ENCODE measurements at places on chromosomes 12 and 14. TPM values are rescaled to one million over a fixed set of nuclear protein-coding genes. Genes with fewer than 3 reads are reported as not detected.

DNA sequence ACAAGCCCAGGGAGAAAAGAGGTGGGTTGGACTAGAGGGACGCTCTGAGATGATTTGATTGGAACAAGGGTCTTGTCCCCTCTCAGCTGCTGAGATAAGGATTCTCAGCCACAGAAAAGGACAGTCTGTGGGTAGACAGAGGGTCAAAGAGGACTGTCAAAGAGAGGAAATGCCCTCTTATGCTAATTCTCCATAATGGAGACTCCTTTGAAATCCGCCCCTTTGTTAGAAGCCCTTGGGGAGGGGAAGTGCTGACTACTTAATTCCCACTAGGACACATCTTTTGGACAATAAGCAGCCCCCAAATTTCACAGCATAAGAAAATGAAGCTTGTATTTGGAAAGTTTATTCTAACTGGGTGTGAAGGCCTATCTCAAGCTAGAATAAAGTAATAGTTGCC lies 176.6 kb downstream of the KTN1 start:
- DNase-seq, result no peak

KLRD1 gene
- total RNA-seq, result not detected

DNA sequence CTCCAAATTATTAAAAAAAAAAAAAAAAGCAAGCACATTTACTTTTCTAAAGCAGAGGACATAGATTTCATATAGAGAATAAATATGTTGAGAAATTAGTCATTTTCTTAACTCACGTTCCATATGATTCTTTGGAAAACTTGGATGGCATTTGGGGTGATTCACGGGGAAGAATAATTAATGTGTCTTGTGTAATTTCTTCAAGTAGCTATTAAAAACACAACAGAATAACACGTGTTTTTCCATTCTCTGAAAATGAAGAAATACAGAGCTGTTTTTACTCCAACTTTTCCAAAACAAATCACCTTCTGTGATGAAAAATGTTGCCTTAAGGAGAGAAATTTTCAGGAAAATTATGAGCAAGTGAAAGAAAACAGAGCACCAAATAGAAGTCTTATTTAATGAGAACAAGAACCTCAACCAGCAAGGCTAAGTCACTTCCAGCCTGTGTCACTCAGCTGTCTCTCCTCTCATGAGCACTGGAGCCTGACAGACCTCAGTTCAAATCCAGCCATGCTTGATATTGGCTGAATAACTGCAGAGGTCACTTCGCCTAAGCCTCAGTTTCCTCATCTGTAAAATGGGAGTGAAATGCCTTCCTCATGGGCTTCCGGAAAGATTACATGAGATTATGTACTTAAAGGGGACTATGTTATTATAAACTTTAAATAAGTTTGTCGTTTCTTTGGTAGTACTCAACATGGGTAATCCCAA lies 42.8 kb upstream of the NUAK1 start:
- no peak for DNase-seq

SYNJ2BP gene
- total RNA-seq, result 21.0 TPM

DNA sequence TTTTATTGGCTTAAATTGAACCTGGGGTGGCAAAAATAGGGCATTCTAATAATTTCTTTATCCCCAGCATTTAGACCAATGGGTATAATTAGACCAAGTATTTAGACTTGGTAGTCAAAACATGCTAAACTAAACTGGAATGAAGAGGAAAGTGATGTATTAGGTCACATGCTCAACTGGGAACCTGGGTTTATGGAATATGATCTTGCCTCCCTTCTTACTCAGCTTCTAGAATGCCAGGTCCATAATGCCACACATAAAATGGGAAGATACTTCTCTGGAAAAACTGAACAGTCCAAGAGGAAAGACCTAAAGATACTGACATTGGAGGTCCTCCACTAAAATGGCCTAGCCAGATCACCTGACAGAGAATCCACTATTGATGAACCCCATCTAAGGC lies 6.2 kb upstream of the BIN2 start:
- no peak for DNase-seq

GRCh38 chr14:93329965-93330608 lies 2.7 kb downstream of the BTBD7 start:
- DNase-seq, result no peak

GRCh38 chr12:68896881-68897540 lies 36.0 kb downstream of the CPM start:
- DNase-seq, result no peak

DNA sequence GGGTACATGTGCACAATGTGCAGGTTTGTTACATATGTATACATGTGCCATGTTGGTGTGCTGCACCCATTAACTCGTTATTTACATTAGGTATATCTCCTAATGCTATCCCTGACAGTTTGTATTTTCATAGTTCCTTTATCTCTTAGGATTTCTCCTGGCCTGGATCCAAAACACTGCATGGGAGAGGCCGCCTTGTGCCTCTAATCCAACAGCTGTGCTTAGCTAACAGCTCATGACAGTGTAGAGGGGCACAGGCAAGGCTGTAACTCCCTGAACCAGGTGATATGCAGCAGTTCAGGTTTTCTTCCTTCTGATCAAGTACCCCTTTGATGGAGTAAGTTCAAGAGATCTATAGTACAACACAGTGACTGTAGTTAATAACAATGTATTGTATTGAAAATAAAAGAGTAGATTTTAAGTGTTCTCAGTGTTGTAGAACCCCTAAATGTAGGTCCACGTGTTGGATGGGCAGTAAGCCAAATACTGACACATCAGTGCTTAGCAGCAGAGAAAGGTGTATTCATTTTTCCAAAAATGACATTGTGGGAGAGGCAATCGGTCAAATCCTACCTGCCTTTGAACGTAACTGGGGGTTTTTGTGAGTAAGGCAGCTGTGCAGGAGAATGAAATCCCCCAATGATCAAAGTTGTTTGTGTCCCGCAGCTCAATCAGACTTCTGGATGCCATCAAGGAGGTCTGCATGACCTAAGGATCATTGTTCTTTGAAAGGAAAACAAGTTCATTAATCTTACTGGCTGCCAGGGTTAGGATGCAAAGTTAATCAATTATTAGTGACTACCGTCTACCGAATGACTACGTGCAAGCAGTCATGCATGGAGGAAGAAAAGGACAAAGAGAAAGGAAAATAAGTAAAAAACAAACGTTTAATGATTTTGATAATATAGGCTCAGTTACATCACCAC lies 89.3 kb upstream of the FGD4 start:
- no peak for DNase-seq

NYNRIN gene
- 0.12 TPM for total RNA-seq

- no peak for DNase-seq
Observed at GRCh38 chr14:70754991-70755390, 54.3 kb downstream of the MAP3K9 start.

DEPDC4 gene
- 3.3 TPM for total RNA-seq

DNA sequence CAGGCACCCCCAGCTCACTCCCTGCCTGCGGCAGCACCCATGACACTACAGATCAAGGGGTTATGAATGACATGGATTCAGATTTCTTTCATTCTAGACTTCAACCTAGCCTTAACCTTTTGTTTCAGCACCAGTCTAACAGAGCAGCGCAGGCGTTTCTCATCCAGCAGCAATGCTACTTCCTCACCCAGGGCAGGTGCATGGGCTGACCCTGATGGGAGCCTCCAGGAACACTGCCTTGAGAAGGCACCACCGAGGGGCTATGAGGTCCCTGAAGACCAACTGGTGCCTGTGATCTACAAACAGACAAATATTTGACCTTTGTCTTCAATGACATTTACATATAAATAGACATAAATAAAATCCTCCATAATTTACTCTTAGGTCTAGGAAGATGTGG lies 10.8 kb downstream of the CDCA4 start:
- DNase-seq, result no peak

- no peak for DNase-seq
Observed at GRCh38 chr12:128667193-128667592, 156.6 kb downstream of the SLC15A4 start.

CACNA2D4 gene
- total RNA-seq, result not detected

MMP17 gene
- 38.8 TPM for total RNA-seq

- no peak for DNase-seq
Observed at GRCh38 chr14:36279306-36280190, 40.9 kb downstream of the MBIP start.

BMAL2 gene
- 10.9 TPM for total RNA-seq

DNA sequence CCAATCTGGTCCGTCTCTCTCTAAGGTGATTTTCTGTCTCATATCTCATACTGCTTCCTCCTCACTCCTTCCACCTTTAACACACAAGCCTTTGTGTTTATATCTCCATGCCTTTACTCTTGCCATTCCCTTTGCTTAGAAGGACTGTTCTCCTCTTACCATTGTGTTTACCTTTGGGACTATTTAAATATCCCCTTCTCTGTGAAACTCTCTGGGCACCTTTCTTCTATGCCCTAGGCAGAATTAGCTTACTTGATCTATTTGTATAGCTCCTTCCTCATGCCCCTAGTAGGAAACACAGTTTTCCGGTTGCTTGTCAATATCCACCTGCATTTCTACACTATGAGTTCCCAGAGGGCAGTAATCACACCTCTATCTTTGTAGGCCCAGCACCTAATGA lies 3.9 kb upstream of the AMHR2 start:
- no peak for DNase-seq

- no peak for DNase-seq
Observed at GRCh38 chr14:105980224-105980623, 453.8 kb downstream of the TMEM121 start.

DNA sequence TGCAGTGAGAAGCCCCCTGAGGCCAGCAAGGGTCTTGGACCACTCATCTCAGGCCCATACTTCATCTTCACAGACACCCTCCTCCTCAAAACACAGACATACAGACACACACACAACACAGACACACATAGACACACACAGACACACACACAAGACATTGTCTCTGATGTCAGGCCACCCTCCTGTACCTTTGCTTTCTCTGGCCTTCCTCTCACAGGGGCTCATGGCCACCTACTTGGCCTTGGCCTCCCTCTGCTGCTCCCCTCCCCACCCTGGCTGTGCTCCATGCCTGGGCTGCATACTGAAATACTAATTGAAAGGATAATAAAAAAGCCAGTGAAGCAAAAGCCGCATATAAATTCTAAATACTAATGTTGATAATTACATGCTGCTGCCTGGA lies 1.6 kb upstream of the SYNDIG1L start:
- DNase-seq, result no peak

RNU6-8 gene
- not detected for total RNA-seq

- DNase-seq, result no peak
Observed at GRCh38 chr12:57782243-57782607, 362 bp upstream of the TSFM start.

EML5 gene
- 0.82 TPM for total RNA-seq

- DNase-seq, result no peak
Observed at GRCh38 chr12:19833775-19834501, 394.6 kb downstream of the AEBP2 start.

DNA sequence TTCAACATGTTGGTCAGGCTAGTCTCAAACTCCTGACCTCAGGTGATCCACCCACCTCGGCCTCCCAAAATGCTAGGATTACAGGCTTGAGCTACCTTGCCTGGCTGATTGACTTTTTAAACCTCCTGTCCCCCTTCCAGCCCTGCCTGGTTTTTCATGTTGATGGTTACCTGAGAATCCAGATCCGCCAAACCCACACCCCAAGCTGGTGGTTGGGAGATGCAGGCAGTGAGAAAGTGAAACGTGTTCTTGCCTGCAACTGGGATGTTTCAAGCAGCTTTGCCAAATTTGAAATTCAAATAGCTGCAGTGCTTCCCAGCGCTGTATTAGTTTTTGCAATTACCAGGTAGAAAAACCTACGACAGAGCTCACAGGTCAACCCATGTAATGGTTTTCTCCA lies 238.3 kb upstream of the PWP1 start:
- no peak for DNase-seq

DNA sequence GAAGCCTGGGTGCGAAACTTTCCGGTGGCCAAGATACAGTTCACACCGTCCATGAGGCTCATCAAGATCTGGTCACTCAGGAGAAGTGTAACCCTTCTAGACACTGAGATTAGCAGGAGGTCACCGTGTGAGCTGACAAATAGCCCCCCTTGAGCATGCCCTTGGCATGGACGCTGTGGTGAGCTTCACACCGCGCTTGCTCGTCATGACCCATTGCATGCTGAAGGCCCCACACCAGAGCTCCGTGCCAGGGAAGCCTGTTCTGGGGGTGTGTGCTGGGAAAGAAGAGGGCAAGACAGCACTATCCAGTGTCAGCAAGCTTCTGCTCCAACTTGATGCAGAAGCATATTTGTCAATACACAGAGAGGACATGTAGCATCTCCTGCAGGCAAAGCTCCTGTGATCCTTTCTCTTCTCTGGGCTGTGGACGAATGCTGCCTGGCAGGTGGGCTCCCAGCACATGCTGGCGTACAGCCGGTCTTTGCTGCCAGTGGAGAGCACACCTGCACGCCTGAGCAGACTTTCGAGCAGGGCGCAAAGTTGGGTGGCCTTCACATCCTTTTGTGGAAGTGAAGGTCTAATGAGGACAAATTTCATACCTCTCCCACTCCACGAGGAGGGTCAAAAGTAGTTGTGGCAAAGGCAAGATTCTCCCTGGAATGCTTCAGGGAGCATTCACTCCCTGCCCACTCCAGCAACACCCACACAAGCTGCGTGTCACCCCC lies 126.9 kb upstream of the FKBP4 start:
- DNase-seq, result no peak

CLEC1B gene
- not detected for total RNA-seq

DNA sequence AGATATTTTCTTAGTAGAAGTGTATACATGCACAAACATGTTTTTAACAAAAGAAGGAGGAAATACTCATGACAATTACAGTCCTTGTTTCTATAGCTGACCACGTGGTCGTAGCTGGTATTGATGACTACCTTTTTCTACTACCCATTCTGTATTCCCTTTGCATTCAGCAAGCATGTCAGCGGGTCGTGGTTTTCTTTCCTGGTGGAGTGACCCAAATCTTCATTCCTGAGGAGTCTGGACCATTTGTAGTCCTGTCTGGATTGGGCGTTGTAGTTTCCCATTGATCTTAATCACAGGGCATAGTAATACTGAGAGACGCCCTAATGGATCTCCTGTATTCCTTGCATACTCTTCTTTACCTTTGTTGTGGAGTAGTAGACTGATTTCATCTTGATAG lies 472.1 kb upstream of the RGS6 start:
- no peak for DNase-seq

SLC38A4 gene
- total RNA-seq, result 0.46 TPM

ZBTB42 gene
- 3.1 TPM for total RNA-seq

DNA sequence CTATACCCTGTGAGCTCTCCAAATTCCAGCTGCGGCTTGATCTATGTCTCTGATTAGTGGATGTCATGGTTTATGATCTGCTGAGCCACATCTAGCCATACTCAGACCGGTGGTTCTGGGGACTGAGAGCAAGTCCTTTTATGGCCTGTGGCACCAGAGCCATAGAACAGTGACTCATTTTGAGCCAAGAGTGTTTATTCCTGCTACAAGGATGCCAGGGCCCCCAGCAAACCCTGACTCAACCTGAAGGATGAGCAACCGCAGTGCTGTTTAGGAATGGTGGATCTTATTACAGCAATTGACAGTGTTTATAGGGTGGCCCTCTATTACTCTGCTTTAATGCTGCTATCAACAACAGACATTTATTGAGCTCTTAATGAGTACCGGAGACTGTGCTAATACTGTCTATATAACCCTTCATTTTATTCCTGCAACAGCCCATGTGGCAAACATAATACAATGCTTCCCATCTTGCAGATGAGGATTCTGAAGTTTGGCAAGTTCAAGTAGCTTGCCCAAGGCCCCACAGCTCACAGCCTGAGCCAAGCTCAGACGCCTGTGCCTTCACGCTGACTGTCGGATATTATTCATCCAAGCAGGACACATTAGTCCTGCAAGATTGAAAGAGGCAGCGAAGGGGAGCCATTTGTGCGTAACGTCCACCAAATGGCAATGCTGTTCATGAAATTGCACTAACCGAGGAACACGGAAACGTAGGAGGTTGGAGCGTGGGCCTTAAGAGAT lies 273.6 kb upstream of the PWP1 start:
- DNase-seq, result no peak

ENO2 gene
- 13.2 TPM for total RNA-seq

GRCh38 chr14:92540472-92541048 lies 27.0 kb downstream of the RIN3 start:
- peak; percentile 22 for DNase-seq

PROX2 gene
- total RNA-seq, result not detected

Data from NCI-H460 (cell line).